ENCODE measurements at places on chromosomes 4 and X. TPM values are rescaled to one million over a fixed set of nuclear protein-coding genes. Genes with fewer than 3 reads are reported as not detected.

The PABPC5 gene
- total RNA-seq: 1.2 TPM

The MAGEA9B gene
- not detected for total RNA-seq

The TEX13C gene
- total RNA-seq: not detected

The CYLC1 gene
- total RNA-seq: not detected

The CCNB3 gene
- 0.78 TPM for total RNA-seq

The MTCP1 gene
- 12.3 TPM for total RNA-seq

The SPARCL1 gene
- 306 TPM for total RNA-seq

The KIF4A gene
- 1.1 TPM for total RNA-seq

The FRMPD4 gene
- total RNA-seq: 0.10 TPM

The ADAMTS3 gene
- total RNA-seq: 2.3 TPM

The SSX4 gene
- total RNA-seq: not detected

The P2RY8 gene
- 3.3 TPM for total RNA-seq

The TCEANC gene
- total RNA-seq: 3.1 TPM

The PGAM4 gene
- total RNA-seq: not detected

The PALLD gene
- 81.6 TPM for total RNA-seq

The SNCA gene
- total RNA-seq: 10.3 TPM
